ENCODE measurements at places on chromosomes 2 and 18.

DNA sequence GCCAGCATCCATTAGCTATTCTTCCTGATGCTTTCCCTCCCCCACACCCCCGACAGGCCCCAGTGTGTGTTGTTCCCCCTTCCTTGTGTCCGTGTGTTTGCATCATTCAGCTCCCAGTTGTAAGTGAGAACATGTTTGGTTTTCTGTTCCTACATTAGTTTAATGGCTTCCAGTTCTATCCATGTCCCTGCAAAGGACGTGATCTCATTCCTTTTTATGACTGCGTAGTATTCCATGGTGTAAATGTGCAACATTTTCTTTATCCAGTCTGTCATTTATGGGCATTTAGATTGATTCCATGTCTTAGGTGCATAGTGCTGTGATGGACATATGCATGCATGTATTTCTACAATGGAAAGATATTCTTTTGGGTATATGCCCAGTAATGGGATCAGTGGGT lies 104.7 kb downstream of the TMEM185B start:
- no peak for DNase-seq

- no peak for DNase-seq
These were observed 1.6 kb upstream of the RTP5 start for GRCh38 chr2:241867776-241868420.

GRCh38 chr2:70639841-70640436 lies 86.3 kb upstream of the TGFA start:
- no peak for DNase-seq

DNA sequence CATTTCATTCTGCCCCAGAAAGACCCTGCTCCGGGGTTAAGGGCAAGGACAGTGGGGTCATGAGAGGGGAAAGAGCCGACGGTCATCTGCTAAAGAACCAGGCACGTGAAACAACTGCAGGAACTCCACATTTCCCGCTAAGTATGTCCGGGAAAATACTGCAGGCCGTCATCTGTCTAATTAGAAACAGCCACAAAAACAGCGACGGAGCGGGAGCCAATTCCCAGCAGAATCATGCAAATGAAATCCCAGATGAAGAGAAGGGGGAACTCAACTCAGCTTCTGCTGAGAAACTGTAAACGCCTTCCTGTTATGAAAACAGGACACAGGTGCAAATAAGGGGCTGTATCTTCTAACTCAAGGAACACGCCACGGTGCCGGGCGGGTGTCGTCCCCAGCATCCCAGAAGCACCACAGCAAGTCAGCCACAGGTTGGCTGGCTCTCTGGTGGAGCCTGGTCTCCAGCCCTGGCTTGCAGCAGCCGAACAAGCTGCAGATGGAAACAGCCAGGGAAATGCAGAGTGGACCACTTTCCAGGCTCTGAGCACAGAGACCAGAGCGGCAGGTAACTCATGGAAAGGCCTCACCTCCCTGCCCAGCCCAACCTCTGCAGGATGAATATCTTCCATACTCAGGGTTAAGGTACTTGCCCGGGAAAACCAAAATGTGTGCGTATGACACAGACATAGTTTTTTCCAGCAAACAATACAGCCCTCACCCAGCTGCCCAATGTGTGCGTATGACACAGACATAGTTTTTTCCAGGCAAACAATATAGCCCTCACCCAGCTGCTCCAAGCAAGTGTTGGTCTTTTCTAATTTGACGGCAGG lies 28.9 kb downstream of the PXDN start:
- DNase-seq = no peak

DNA sequence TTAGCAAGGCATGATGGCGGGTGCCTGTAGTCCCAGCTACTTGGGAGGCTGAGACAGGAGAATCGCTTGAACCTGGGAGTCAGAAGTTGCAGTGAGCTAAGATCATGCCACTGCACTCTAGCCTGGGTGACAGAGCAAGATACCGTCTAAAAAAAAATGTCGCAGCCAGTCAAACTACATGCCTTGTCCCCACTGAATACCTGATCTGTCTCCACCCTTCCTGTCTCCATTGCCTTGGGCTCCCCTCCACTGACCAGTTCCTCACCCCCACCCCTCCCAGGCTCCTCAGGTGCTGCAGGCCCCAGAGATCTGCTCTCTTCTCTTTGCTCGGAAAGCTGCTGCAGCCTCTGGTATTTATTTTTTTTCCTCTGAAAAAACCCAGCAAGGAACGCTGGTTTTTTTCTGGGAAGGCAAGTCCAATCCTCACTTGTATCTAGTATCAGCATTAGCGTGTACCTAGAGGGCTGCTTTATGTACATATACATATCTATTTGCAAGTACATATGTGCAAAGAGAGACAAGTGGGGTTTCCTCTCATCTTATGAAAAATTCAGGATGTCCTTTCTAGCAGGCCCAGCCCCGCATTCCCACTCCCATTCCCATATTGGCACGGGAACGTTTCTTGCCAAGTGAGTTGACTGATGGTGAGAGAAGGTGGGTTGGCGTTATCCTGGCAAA lies 4.4 kb downstream of the PSD4 start:
- no peak for DNase-seq

DNA sequence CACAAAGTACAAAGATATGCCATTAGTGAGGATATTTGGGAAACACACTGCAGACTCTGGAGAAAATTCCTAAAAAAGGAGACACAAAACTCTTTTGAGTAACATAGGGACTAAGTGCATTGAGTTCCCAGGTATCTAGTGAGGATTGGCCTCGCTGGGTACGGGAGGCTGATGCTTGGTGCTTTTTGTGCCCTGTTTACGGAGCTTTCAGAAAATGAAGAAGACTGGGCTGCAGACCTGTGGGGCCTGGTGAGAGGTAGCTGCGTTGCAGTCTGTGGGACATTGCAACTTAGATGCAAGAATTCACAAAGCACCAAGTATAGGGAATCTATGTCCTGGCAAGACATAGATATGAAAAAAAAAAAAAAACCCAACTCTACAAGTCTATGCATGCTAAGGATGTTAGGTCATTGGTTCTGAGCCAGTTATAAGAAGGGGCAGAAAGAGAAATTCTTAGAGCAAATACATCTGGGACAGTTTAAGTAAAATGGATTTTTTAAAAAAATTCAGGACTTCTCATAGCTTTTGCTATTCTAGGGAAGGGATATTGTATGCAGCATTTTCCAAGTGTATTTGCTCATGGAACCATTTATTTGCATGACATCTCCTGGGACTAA lies 156.0 kb downstream of the SLC4A3 start:
- DNase-seq = no peak

DNA sequence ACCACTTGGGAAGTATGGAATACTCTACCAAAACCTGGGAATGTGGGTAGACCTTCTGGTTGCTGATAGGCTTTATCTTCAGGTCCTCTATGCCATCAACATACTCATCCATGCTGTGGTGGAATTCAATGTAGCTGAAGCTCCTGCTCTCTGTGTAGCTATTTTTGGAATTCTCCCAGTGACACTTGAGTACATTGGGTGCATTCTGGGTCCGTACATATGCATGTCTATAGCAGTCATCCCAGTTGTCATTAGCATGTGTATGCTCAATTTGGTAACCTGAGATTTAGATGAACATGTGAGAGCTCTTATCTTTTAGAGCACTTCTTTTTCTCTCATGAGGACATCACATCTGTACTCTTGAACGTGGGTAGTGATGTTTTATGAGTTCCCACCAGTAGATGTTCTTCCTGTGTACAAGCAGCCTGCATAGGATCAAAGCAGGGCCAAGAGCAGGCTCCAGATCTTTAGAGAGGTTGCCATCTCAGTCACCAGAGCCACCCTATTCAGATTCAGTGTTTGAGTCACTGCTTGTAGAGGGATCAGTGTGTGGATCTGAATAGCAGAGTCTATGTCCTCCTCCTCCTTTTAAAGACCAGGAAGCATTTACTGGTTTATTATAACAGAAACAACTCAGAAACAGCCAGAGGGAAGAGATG lies 65.9 kb downstream of the MGAT5 start:
- no peak for DNase-seq

DNA sequence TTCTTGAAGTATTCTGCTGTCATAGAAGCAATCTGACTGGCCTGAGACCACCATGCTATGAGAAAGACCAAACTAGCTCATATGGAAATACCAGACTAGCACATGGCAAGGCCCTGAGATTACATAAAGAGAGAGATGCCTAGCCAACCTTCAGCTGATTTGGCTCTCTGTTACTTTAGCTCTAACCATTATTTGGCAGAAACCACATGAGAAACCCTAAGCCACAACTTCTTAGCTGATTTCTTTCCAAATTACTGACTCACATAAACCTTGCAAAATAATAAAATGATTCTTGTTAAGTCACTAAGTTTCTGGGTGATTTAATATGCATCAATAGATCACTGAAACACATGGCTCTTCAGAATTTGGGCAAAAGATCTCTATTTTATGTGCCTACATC lies 295.0 kb upstream of the ZNF521 start:
- no peak for DNase-seq

GRCh38 chr2:197354169-197354558 lies 43.6 kb upstream of the ANKRD44 start:
- DNase-seq = no peak

- no peak for DNase-seq
These were observed 37.2 kb upstream of the PXDN start for GRCh38 chr2:1781291-1782080.

GRCh38 chr2:134252092-134252750 lies 1.7 kb upstream of the MGAT5 start:
- no peak for DNase-seq

DNA sequence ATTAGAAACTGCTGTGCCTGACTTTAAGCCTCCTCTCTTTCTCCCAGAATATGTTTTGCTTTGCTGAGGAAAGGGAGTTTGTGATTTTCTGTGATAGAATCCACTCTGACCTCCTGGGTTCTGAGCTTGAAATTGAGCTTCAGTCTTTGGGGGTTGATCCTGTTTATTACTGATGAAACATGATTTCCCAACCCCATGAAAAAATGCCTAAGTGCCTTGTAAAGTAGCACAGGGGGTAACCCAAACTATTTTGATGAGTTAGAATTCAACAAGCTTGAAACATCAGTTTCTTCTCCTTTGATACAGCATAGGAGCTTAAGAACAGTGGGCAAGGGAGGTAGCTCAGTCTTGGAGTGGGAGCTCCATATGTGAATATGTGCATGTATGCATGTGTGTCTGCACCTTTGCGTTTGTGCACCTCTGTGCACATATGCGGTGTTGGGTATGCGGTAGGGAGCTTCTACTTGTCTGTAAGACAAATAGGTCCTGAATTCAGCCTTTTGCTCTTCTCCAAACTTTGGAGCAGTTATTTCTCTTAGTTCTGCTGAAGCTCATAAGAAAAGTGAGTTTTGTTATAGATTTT lies 364.6 kb downstream of the OSR1 start:
- no peak for DNase-seq

GRCh38 chr18:55953326-55953725 lies 365.3 kb upstream of the TCF4 start:
- DNase-seq = no peak

GRCh38 chr18:68734308-68734707 lies 19.4 kb upstream of the TMX3 start:
- DNase-seq = no peak

- DNase-seq = no peak
These were observed 283.4 kb downstream of the MTX2 start for GRCh38 chr2:176552501-176553135.

Data from occipital lobe (tissue), 3 donors.